NCI-H1105 (cell line): ENCODE measurements at places on chromosomes 12 and 14.

GRCh38 chr12:66063916-66064315 lies 66.6 kb downstream of the LLPH start:
- DNase-seq: no peak

DNA sequence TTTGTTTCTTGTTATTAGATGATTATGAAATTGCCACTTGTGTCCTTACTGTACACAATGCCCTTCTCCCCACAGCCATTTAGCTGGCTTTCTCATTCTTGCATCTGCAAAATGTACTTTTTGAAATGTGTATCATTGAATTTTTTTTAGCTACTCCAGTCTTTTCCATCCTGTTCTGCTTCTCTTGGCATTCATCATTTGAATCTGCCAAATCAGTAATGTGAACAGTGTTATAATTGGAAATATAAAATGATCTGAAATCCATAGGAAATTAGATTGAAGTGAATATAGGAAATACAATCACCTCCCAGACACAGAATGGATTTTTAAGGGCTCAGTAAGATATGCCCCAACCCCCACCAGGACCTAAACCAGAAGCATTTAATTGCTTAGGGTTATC lies 253.4 kb downstream of the C12orf50 start:
- no peak for DNase-seq

DNA sequence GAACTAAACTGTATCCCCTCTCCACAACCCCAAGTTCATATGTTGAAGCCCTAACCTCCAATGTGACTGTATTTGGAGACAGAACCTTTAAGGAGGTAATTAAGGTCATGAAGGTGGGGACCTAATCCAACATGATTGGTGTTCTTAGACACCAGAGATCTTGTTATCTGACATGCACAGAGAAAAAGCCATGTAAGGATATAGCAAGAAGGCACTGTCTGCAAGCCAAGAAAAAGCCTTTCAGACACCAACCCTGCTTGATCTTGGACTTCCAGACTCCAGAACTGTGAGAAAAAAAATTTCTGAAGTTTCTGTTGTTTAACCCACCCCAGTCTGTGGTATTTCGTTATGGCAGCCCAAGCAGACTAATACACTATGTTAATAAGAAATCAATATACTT lies 62.2 kb upstream of the CFL2 start:
- no peak for DNase-seq

DNA sequence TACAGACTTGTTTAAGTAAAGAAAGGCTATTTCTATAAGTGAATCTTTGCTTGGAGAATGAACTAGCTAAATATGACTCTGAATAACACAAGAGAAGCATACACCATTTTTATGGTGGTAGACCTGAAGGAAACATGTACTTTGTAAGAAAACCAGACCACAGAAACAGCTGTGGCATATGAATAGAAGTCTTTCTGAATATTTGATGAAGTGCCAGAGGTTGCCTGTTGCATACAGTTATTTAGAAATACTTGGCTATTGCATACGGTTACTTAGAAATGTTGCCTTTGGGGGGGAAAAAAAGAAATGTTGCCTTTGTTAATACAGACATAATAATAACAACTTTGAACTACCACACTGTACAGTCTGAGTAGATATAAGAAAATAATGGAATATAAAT lies 16.8 kb upstream of the LEMD3 start:
- DNase-seq: no peak

GRCh38 chr12:38898001-38898684 lies 7.2 kb downstream of the CPNE8 start:
- DNase-seq: no peak

DNA sequence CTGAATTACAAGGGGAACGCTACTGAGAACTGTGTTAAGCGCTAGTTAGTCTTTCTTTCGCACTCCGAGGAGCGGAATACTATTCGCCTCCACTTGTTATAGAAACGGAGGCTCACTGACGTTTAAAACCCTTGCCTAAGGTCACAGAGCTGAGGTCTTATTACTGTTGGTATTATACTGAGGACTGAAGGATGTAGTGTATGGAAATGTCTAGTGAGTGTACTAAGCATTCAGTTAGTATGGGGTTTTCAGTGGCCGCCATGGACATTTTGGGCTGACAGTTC lies 826 bp downstream of the ACADS start:
- no peak for DNase-seq

- no peak for DNase-seq
These were observed 153.6 kb upstream of the TMCC3 start for GRCh38 chr12:94803939-94804338.

DNA sequence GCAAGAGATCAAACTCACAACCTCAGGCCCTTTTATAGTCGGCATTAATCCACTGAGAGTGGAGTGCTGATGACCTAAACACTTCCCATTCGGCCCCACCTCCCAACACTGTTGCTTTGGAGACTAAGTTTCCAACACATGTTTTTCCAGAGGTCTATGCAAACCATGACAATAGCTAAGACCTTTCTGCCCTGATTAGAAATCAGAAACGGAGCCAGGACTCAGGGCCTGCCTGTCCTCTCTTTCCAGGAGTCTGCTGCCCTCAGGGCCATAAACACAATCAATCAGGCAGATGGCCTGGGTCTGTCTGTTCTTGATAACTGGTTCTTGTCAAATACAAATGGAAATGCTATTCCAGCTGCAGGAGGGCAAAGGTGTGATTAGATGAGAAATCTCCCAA lies 97.2 kb upstream of the PSMC1 start:
- no peak for DNase-seq

GRCh38 chr12:93358821-93359220 lies 18.9 kb upstream of the NUDT4 start:
- DNase-seq: no peak

DNA sequence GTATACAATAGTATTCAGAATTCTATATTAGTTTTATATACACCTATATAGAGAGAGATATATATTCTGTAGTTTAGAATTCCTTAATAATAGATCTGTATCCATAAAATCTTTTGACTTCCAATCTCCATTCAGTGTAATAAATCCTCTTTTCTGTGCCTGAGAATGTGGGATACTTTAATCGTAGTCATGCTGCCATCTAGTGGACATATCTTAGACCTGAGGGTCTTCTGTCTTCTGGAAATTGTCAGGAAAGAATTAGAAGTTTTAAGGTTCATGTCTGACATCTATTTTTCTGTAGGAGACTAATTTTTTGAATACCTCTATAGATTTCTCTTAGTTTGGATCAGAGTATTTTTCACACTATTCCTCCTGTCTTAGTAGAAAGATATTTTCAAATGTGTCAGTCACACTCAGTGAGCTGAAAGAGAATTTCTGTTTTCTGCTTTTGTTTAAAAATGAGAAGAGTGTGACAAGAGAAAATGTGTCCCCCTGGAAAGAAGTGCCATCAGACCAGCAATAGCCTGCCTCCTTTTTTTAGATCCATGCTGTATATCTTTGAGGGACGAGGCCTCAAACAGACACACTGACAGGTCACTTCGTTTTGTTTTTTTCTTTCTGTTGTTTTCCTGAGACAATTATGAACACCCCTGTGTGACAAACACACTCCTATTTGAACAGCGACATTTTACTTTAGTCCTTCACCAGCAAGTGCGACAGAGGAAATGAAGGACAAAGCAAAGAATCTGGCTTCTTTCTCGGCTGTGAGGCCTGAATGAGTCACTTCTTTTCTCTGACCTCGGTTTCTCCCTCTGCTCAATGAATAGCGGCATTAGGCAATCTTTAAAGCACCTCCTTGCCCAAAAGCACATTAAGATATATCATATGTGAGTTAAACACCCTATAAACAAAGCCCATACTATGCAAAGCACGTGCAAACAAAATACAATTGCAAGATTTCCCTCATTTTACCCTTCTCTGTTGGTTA lies 96.3 kb downstream of the GALC start:
- peak; percentile 67 for DNase-seq

GRCh38 chr12:118922405-118922804 lies 58.9 kb upstream of the SRRM4 start:
- DNase-seq: no peak

- no peak for DNase-seq
These were observed 81.2 kb upstream of the ATP2B1 start for GRCh38 chr12:89789862-89790261.

- no peak for DNase-seq
These were observed 22.5 kb downstream of the SINHCAF start for GRCh38 chr12:31303466-31303865.

DNA sequence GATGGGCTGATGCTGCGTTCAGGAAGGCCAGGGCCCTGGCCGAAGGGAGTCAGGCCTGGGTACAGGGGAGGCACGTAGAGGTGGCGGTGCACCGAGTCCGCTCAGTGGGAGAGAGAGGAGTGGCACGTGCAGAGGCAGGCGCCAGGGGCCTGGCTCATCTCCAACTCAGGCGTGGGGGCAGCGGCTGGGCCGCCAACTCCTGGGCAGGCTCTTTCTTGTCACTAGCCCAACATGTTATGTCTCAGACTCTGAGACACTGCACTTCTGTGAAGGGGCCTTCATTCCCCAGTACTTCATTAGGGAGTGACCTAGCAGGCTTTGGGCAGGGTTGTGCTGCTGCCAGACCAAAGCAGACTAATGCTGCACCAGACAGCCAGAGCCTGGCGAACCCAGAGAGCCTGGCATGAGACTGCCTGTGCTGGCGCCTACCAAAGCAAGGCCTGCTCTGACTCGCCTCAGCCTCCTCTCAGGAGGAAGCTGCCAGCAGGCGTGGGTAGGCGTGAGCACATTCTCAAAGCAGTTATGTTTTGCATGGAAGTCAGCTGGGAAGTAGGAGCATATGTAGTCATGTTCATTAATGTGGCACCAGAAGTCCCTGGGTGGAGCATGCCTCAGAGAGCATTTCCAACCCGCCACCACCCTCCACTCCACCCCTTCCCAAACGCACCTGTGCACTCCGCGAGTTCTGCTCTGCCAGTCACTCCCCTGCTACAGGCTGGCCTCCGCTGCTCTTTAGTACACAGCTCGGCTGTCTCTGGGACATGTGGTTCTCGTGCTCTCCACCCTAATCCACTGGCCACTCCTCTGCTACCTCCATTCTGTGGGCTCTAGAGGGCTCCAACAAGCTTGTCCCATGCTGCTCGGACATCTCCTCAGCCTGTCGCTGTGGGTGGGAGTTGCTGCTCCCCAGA lies 9.7 kb downstream of the CKB start:
- DNase-seq: peak; percentile 94

- DNase-seq: no peak
These were observed 19.9 kb downstream of the MFAP5 start for GRCh38 chr12:8642775-8643174.

GRCh38 chr14:31205681-31206535 lies 1.7 kb downstream of the HECTD1 start:
- DNase-seq: no peak

GRCh38 chr14:100398044-100398443 lies 74.9 kb downstream of the SLC25A47 start:
- no peak for DNase-seq

GRCh38 chr14:104925214-104925854 lies 655 bp downstream of the PLD4 start:
- no peak for DNase-seq

DNA sequence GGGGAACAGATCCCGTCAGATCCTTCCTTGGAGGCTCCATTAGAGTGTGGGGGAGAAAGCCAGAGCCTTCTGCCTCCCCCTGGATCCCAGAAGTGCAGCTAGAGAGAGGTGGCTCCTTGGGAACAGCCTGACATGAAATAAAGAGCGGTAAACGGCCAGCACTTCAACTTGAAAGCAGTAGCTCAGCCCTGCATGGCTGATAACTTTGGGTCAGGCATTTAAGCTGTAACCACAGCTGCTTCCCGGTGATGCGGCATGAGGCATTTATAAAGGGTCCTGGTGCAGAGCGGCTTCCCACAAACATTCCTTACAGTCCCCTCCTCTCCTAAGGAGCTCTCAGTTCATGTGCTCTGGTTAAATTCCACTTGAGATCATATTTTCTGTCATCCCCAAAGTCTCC lies 960.3 kb downstream of the VRK1 start:
- no peak for DNase-seq

GRCh38 chr14:69048456-69048855 lies 69.4 kb upstream of the ACTN1 start:
- DNase-seq: peak; percentile 56

DNA sequence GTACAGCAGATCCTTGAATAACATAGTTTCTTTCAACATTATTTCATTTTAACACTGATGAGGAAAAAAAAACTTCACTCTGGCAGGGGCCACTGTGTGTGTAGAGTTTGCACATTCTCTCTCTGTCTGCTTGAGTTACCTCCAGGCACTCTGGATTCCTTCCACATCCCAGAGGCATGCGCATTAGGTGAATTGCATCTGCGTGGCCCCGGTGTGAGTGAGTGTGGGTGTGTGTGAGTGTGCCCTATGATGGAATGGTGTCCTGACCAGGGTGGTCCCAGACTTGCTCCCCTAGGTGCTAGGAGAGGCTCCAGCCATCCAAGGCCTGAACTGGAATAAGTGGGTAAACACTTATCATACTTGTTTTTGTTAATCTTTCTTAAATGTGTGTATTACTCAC lies 90.6 kb upstream of the LRIG3 start:
- no peak for DNase-seq

DNA sequence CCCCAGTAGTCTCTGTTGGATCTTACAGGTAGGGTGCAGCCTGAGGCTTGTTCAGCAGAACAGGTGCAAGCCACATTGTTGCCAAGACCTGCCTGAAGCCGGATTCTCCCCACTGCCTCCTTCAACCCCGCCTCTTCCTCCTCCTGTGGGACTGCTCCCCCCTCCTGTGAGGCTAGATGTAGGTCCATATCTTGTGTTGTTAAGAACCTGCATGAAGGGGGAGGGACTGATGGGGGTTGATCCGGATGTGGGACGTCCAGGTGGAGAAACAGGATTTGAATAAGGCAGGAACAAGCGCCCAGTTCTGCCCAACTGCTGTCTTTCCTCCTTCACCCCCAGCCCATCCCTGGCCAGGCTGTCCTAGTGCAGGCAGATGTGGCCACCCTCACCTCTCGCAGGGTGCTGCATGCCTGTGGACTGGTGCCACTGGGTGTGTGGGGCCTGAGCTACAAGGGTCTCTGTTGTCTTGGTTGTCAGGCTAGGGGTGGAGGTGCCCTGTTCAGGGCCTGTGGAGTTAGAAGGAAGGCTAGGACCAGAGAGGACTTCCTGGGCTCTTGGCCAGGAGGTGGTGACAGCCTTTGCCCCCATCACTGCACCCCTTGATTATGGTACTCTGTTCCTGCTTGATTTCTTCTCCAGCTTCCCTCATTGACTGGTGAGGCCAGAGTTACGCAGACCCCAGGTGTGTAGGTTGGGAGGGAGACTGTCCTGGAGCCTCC lies 1.4 kb downstream of the NR4A1 start:
- DNase-seq: no peak

DNA sequence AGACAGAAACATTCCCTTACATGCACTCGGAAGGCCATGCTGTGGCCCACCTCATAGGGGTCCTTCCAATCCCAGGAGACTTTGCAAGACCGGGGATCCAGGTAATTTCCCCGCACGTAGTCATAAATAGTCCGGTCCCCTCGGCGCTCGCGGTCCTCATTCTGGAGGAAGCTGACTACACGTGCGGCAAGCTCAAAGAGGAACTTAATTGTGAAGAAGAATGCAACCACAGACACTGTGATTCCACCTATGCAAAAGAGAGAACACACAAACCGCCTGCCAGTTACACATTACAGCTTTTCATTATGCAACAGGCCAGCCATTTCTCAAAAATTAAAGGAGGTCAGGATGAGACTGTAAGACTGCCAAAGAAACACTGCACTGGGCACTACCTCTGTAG lies 28.4 kb downstream of the AREL1 start:
- DNase-seq: no peak

GRCh38 chr12:51351913-51352532 lies 5.5 kb upstream of the CELA1 start:
- DNase-seq: no peak
